Muscle of leg (tissue), 16 donors: ENCODE measurements at places on chromosomes 2 and 18.

GRCh38 chr2:75728614-75729419, 18.1 kb upstream of the GCFC2 start:
- DNase-seq, result no peak

DNA sequence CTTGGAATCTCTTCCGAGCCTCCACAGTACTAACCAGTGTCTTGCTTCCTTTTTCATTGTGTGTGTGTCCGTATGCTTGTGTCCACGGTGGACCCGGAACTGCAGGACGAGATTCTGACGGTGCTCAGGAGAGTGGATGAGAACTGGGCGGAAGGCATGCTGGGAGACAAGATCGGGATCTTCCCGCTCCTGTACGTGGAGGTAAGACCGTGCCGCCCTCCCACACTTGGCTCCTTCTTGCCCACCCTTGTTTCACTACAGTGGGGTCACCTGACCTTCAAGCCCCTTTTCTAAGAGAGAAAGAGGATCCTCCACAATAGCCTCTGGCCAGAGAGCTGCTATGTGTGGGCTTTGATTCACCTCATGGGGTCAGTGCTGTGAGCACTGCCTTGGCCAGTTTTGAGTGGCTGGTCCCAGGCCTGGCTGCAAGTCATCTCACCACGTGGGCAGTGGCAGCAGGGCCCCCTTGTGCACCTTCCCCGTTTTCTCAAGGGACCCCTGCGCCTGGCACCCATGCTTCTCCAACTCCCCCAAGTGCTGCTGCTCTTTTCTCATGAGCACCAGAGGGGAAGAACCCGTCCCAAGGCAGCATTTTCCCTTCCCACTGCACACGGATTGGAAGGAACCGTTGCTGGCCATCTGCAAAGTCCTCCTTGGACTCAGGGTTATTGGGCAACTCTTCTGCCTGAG, 242.1 kb downstream of the SEPTIN10 start:
- no peak for DNase-seq

GRCh38 chr2:45932278-45932975, 281.0 kb downstream of the PRKCE start:
- no peak for DNase-seq

DNA sequence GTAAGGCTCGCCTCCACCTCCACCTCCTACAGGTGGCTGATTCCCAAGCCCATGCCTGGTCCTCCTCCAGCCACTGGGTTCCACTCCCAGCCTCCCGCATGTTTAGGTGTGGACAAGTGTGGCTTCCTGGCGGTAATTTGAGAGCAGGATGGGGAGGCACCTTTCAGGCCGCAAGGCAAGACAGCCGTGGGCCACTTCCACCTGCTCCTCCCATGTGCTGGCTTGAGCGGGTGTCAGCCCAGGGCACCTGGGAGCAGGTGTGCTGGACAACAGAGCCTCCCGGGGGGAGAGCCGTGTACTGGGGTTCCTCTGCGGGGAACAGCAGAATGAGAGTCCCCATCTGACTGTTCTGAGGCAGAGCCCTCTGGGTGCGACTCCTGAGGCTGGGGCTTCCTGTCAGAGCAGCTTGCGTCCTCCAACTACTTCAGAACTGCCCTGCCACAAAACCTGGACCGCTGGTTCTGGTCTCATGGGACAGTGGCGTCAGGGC, 83.9 kb downstream of the TPO start:
- DNase-seq, result no peak

GRCh38 chr2:20091305-20091991, 40.0 kb upstream of the LAPTM4A start:
- DNase-seq, result peak; percentile 97
